GM12892 (cell line): ENCODE measurements at places on chromosomes 4 and X.

DNA sequence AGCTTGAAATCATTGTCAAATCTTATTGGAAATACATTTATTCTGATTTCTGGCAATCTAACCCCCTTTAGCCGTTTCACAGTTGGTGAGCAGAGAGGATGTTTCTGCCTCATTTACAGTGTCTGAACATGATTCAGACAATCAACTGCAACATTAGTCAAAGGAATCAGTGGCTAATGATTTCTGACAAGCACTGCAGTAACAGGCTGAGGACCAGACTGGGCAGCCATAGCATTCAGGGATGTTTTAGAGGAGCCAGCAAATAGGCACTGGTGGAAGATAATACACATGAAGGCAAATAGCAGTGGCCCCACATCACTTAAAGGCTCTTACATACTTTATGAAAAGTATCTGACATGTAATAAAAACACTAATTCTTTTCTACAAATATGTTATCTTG, 102.8 kb downstream of the TTC29 start:
- DNase-seq: no peak

- no peak for DNase-seq
These were observed 1.6 kb upstream of the ARMCX6 start for GRCh38 chrX:101619364-101619763.

GRCh38 chr4:63049726-63050125, 1359.5 kb downstream of the TECRL start:
- DNase-seq: no peak

DNA sequence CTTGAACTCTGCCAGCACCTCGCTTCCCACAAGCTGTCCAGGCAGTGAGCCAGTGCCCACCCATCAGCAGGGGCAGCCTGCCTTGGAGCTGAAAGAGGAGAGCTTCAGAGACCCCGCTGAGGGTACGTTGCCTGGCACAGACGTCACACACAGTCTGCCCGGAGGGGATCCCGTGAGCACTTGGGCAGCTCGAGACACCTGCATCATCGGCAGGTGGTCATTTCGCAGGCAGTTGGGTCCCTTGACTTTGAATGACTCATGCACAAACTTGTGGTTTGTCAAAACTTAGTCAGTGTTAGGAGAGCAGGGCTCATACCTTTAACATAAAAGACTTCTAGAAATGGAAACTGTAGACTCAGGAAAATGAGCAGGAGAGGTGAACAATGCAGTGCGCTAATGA, 9.9 kb downstream of the TACC3 start:
- no peak for DNase-seq

DNA sequence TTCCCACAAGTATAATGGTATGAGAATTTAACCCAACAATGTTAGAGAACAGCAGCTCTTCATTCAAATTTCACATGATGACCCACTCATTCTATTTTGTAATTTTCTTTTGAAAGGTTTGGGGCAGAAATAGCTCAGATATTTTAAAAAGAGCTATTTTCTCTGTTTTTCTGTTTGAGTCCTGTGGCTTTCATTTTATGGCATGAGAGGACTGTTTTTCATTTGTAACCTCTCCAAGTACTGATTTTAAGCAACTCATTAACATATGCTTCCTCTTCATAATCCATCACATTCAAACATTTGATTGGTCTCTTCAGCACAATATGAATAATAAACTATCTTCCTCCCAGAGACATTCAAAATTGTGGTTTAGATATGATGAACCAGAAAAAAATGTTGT, 129.0 kb upstream of the TEX13A start:
- no peak for DNase-seq

GRCh38 chr4:98026362-98026761, 116.9 kb downstream of the STPG2 start:
- no peak for DNase-seq

DNA sequence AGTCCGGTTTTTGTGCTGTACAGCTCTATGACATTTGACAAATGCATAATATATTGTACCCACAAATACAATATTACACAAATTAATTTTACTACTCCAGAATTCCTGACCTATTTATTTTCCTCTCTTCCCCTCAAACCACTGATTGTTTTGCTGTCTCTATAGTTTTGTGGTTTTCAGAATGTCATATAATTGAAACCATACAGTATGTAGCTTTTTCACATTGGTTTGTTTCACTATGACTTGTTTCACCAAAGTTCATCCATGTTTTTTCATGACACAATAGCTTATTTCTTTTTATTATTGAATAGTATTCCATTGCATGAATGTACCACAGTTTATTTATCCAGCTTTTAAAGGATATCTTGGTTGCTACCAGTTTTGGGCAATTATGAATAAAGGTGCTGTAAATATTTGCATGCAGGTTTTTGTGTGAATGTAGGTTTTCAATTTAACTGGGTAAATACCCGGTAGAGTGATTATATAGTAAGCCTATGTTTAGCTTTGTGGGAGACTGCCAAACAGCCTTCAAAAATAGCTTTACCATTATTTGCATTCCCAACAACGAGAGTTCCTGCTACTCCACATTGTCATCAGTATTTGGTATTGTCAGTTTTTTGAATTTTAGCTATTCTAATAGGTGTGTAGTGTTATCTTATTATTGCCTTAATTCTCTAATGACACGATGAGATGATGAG, 25.9 kb downstream of the RNF175 start:
- no peak for DNase-seq

DNA sequence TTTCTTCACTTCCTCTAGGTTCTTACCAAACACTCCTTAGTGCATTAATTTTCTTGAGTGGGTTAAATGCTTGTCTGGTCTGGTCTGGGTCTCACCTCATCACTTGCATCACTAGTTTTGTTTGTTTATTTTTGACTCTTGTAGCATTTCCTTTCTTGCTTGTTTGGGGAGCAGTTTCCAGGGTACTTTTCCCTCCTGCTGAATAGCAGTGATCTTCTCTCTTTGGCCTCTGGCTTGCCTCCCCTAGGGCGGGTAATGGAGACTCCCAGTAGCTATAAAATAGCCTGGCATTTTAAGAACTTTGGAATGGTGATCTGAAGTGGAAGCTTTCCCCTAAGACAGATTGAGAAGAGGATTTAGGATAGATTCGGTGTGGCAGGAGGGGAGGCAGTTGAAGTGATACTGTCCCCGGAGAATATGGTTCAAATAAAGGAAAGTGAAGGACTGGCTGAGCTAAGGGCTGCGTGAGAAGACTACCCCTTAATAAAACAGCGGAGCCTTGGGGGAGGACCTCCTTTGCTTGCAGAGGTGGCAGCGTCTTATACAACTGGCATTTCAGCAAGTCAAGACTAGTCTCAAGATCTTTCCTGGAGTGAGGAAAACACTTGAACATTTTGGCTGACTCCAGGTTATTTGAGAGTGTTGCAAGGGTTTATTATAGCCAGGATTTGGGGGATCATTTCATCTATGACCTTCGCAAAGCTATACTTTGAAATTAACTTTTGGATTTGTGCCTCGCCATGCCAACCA, 190.6 kb downstream of the FRAS1 start:
- DNase-seq: no peak

DNA sequence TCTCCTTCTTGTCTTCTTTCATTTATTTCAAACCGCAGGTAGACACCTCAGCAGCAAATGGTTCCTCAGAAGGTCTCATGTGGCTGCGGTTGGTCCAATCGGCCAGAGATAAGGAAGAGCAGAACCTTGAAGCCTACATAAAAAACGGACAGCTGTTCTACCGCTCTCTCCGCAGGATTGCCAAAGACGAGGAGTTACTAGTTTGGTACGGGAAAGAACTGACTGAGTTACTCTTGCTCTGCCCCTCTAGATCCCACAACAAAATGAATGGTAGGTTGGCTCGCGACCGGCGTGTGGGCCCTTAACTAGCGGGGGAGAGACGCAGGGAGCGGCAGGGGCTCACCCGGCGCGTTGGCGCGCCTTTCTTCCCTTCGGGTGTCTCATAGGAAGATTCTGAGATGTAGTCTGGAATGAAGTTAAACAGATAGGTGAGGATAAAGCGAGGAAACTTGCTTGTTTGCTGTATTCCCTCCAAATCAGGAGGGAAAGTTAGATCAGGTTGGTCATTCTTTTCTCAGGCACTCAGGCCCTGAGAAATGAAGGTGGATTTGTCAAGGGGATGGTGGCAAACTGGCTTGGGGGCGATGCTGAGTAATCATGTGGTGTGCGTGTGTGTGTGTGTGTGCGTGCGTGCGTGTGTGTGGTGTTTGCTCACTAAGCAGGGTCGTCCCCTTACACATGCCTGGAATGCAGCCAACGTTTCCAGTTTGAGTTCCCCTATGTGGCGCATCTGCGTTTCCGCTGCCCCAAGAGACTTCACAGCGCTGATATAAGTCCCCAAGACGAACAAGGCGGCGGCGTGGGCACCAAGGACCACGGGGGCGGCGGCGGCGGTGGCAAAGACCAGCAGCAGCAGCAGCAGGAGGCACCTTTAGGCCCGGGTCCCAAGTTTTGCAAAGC, 4.2 kb downstream of the PRDM8 start:
- DNase-seq: no peak

DNA sequence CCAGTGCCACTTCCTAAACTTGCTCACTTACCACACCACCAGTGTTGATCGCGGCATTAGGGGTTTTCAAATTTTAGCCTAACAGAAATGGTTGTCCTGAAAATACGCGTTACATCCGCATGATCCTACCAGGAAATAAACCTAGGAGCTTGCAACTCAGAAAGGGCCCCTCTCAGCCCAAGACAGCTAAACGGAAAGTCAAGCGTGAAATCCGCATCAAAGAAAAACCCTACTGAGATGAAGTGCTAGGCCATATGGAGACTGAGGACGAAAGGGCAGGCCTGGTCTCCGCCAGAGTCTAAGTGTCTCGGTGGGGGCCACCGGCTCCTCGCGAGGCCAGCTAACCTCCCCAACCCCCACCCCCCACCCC, 626 bp downstream of the YTHDC1 start:
- peak; percentile 26 for DNase-seq

DNA sequence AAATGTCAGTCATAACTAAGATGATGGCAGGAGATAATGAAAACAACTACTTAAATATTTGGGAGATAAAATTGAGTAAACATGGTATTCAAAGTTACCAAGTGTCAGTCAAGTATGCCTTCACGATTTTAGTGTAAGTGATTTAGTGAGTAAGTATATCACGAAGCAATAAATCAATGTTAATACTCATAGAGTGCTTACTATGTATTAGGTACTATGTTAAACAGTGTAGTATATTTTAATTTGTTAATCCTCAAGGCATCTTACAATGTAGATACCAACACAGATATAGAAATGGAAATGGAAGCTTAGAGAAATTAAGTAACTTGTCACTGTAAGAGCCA, 59.6 kb downstream of the ANXA3 start:
- DNase-seq: no peak

- DNase-seq: no peak
These were observed 60.5 kb upstream of the TSPAN7 start for GRCh38 chrX:38500866-38501265.

- peak; percentile 15 for DNase-seq
These were observed 32.1 kb upstream of the MTNR1A start for GRCh38 chr4:186587416-186588018.

DNA sequence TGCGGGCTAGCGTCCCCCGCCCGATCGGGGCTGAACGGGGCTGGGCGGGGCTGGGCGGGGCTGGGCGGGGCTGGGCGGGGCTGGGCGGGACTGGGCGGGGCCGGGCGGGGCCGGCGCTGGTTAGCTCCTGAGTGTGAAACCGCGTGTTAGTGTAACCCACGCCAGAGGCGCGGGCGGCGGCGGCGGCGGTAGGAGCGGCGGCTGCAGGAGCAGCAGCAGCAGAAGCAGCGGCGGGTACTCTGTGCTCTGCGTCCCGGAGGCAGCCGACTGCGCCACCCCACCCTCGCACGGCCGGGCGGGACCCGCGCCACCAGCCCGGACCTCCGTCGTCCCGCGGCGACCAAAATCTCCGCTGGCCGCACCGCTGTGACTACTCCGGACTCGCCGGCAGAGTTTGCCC, 128.1 kb downstream of the LAS1L start:
- DNase-seq: no peak

DNA sequence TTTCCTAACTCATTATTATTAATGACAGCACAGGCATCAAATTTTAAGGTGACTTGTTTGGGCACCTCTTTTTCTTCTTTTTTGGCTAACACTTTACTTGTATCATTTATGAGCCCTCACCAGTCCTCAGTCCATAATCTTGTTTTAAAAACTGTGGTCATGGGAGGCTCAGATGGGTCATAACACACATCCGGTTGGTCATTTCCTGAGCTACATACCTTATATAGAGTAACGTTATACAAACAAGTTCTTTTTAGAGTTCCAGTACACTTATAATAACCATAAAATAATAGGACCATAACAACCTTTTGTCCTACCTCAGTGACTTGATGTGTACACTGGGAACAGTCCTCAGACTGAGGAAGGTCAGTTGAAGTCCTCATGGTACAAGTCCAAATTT, 21.1 kb upstream of the PLS3 start:
- DNase-seq: no peak

GRCh38 chrX:47644557-47645091, 5.7 kb downstream of the ELK1 start:
- no peak for DNase-seq

- DNase-seq: no peak
These were observed 23.5 kb downstream of the TMEM31 start for GRCh38 chrX:103734125-103734760.

DNA sequence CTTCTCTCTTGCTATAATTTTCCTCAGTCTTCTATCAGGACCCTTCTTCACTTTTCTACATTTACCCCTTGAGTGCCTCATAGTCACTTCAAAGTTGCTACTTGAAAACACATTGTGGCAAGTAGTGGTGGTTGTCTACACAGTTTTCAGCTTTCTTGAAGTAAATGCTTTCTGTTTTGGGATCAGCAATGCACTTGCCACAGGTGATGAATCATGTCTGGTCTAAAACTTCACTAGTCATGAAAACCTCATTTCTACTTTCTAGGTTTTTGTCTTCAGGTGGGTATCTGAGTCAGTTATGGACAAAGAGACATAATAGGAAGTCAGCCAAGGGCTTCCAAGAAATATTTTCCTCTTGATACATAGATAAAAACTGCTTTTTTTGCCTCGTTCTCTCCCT, 359.2 kb downstream of the CCSER1 start:
- no peak for DNase-seq

- no peak for DNase-seq
These were observed 15.3 kb downstream of the TKTL1 start for GRCh38 chrX:154310616-154311536.

DNA sequence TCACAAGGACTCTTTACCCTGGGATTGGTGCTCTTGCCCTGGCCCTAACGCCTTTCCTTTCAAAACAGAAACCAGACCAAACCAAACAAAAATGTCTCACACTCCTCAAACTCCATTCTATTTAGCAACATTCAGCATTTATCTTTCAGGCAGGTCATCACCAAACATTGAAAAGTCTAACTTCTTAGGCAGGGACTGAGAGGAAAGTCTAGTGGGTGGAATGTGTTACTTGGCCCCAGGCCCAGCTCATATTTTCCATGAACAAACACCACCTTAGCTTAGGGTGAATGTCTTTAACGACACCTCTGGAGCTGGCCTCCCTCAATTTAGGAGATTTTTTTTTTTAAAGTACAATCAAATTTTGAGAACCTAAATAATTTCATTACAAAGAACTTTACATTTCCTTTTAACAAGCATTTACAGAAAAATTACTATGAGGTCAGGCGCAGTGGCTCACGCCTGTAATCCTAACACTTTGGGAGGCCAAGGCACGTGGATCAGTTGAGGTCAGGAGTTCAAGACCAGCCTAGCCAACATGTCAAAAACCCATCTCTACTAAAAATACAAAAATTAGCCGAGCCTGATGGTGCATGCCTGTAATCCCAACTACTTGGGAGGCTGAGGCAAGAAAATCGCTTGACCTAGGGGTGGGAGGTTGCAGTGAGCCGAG, 10.2 kb upstream of the N4BP2 start:
- DNase-seq: no peak
